Chondrocyte (in vitro differentiated cells): ENCODE measurements at places on chromosomes 1 and 21. TPM values are rescaled to one million over a fixed set of nuclear protein-coding genes. Genes with fewer than 3 reads are reported as not detected.

DNA sequence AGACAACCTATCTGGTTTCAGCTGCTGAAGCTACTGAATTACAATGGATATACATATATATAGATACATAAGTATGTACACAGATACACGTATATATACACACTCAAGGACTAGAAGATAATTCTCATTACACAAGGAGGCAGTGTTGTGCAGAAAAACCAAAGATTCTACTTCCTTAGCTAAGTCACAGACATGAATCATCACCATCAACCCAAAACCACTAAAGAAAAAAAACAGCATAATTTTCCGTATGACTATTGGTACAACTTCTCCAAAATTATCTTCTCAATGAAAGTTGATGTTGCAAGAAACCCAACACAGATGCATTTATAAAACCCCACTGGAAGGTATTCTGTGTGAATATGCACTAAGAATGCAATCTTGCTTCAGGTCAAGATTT, 36.8 kb upstream of the RPF1 start:
- H3K27ac ChIP-seq: no peak overlapping the region
- H3K4me3 ChIP-seq: no peak overlapping the region
- H3K4me1 ChIP-seq: peaks cover 7% of the 10 kb centered on the region
- H3K27me3 ChIP-seq: peaks cover 3% of the 10 kb centered on the region

DNA sequence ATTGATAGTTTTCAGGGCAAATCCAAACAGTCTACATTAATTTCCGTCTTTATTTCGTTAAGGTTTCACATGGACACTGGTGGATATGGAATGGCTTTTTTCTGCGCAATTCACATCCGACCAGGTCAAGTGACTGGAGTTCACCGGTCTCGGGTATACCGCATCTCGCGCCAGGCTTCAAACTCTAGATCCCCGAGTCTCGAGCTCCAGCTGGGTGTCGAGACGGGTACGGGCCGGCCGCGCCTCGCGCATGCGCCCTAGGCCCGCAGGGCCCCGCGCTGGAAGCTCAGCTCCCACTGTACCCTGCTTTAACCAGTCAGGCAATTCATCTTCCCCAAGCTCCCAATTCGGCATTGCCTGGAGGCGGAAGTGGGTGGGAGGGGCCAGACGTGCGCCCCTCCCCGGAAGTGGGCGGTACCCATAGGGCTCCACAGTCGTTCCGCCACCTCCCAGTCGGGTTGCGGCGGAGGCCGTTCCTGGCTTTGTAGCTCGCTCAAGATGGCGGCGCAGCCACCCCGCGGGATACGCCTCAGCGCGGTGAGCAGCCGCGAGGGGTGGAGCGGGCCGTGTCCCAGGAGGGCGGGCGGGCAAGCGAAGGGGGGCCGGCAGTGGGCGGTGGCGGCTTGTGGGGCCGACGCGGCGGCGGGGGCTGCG, at the start of gene MORC3:
TSS of gene MORC3 (plus strand) at position 431 of the 654 bp plus-strand sequence. CDS start at position 499, 68 bp downstream.
- H3K27me3 ChIP-seq: no peaks in the 10 kb centered on the region
- H3K36me3 ChIP-seq: peaks cover 8% of the 10 kb centered on the region
- peak within 1 kb of the TSS; percentile 99 for H3K27ac ChIP-seq
- H3K4me3 ChIP-seq: peak within 1 kb of the TSS; percentile 87
- H3K4me1 ChIP-seq: peaks cover 35% of the 10 kb centered on the region

- peaks cover 46% of the 10 kb centered on the region for H3K4me1 ChIP-seq
- H3K27me3 ChIP-seq: no peaks in the 10 kb centered on the region
- H3K4me3 ChIP-seq: no peak overlapping the region
- H3K36me3 ChIP-seq: peaks cover 2% of the 10 kb centered on the region
- no peak for DNase-seq
- no peak overlapping the region for H3K27ac ChIP-seq
Observed at GRCh38 chr21:37783016-37783415, 133.2 kb downstream of the KCNJ6 start.

GRCh38 chr1:24850328-24850920, 79.7 kb downstream of the RUNX3 start:
- peaks cover 8% of the 10 kb centered on the region for H3K36me3 ChIP-seq
- no peak for DNase-seq
- no peak overlapping the region for H3K27ac ChIP-seq
- no peaks in the 10 kb centered on the region for H3K27me3 ChIP-seq

- peaks cover 36% of the 10 kb centered on the region for H3K27me3 ChIP-seq
- H3K4me1 ChIP-seq: no peaks in the 10 kb centered on the region
- DNase-seq: no peak
- no peak overlapping the region for H3K4me3 ChIP-seq
- no peak overlapping the region for H3K27ac ChIP-seq
Observed at GRCh38 chr1:208343226-208343625, 99.0 kb upstream of the PLXNA2 start.

The NCF2 gene
- 1.2 to 3.2 TPM (median 2.7 TPM) in 3 replicates for total RNA-seq

The TFF3 gene
- 1.3 to 6.0 TPM in 2 of 3 replicates, not detected in the other for total RNA-seq

DNA sequence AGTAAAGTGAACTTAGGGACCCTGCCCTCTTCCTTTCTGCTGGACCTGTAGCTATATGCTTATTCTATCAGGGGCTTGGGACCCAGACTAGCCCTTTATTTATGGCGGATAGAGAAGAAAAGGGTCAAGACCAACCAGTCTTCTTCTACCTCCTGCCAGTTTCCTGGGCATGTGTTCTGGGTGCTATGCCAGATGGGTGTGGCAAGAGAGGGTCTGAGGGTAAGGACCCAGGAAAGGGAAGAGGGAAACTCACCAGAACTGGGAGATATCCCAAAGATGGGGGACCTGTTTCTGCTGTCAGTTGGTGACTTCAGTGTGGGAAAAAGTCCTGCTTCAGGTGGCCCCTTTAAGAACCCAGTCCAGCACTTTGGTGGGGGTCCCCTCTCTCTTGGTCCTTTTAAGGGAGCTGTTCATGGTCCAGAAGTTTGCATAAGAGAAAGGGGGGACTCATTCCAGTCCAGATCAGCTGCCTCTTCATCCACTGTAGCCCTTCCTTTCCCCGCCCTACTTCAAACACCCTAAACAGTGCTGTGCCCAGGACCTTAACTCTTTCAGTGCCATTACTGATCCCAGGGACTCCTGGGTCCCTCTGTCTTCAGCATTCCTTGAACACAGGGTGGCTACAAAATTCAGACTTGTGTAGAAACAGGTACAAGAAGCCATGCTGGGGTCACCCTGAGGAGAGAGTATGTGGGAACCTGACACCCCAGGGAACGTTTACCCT, 18.4 kb downstream of the SSR2 start:
- DNase-seq: no peak
- H3K4me3 ChIP-seq: no peak overlapping the region

The HSD11B1 gene
- total RNA-seq: not detected in 3 replicates

The GJC2 gene
- total RNA-seq: 1.5 to 2.0 TPM (median 1.8 TPM) in 3 replicates

GRCh38 chr1:97186381-97186780, 464.8 kb downstream of the PTBP2 start:
- H3K27ac ChIP-seq: no peak overlapping the region
- H3K4me3 ChIP-seq: no peak overlapping the region
- peaks cover 6% of the 10 kb centered on the region for H3K36me3 ChIP-seq
- H3K27me3 ChIP-seq: no peaks in the 10 kb centered on the region
